Astrocyte of the spinal cord (primary cell): ENCODE measurements at places on chromosomes 6 and 20.

DNA sequence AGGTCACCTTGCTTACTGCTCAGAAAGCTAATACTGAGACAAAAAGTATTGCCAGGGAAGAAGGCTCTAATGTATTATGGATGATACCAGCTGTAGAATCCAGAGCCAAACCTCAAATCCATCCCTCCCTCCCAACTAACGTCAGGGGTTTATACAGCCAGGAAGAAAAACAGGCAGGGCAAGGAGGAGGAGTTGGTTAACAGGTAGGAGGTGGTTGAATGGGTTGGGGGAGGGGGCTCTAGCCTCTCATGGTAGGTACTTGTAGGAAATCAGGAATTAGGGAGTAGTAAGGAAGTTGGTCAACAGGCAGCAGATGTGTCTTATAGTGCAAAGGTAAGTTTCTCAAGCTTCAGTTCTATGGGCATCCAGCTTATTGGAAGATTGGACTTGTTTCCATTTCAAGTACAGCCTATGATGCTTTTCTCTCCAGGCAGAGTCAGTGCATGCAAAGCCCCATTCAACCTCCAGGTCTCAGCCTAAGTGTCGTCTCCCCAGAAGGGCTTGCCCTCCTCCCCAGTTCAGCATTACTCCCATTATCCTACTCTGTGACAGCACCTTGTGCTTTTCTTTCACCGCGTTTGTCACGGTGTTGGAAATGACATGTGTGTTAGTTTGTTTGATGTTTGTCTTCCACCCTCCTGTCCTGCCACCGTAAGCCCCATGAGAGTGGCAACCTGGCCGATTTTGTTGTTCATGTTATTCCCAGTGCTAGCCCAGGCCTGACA, 38.1 kb downstream of the PNLDC1 start:
- no peak for DNase-seq

DNA sequence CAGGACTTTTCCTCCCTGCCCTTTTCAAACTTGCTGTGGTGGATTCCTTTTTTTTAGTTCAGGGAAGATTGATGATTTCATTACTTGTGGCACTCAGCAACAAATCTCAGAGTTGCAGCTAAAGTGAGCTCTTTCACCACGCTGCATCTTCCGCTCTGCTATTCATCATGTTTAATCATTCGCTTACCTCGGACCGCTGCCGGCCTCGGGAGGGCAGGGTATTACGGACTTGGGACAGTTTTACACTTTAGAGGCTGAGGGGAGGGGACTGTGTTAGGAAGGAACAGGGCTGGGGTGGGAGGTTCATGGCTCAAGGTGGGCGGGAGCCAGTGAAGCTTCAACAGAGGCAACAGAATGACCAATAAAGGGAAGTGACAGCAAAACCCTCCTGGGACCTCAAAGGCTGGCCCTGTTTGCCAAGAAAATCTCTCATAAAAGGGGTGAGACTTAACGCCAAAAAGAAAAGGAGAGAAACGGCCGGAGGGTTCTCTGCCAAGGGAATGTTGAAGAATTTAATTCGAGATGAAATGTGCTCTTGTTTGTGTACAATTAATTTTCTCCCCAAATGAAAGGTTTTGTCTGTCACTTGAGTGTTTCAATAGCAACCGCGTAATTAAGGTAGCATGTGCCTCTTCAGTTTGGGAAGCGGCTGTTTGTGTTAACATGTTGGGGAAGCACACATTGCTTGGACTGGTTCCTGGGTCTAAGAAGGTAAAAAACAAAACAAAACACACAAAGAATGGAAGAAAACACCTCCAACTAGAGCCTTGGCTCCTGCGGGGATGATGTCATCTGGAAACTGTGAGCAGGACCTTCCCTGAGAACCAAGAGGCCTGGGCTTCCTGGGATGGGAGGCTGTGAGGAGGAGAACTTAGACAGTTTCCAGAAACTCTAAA, 72.5 kb upstream of the SULF2 start:
- DNase-seq: no peak

DNA sequence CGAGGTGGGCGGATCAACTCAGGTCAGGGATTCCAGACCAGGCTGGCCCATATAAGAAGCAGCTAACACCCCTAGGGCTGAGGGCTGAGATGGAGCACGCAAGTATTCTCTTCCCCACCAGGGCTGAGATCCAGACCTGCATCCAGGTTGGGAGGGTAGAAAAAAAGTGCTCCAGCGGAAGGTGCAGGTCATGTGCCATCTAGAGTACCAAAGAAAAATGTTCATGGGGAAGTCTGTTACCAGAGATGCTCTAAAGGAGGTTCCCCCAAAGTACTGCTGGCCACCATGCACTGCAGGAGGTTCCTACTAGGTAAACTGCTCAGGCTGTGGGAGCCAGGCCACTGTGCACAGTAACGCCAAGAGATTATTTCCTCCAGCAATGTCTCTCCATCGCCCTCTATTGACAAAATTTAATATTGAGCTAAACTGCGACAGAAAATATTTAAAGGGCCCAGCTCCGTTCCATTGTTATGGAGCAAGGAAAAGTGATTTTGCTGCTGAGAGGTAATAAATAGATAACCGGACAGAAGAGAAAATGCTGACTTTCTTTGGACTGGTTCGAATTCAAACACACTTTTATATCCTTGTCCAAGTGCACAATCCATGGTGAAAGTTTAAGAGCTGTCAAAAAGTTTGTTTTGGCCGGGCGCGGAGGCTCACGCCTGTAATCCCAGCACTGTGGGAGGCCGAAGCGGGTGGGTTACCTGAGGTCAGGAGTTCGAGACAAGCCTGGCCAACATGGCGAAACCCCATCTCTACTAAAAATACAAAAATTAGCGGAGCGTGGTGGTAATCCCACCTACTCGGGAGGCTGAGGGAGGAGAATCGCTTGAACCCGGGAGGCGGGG, 159.9 kb downstream of the OR2B2 start:
- peak; percentile 88 for DNase-seq

DNA sequence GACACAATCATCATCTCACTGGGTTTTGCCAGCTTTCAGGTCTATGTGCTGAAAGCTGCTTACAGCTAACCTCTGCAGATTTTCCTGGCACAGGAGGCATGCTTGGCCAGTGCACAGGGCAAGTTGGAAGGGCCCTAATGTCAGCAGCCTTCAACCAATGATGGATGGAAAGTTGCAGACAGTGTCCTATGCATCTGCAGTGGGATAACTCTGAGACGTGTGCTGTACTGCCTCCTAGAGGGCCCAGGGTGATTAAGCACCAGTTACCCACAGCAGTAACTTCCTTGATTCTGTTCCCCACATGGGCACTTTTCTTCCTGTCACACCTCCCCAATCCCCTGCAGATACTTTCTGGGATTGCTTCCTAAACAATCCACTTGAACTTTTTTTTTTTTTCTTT, 38.6 kb downstream of the OVOL2 start:
- no peak for DNase-seq

DNA sequence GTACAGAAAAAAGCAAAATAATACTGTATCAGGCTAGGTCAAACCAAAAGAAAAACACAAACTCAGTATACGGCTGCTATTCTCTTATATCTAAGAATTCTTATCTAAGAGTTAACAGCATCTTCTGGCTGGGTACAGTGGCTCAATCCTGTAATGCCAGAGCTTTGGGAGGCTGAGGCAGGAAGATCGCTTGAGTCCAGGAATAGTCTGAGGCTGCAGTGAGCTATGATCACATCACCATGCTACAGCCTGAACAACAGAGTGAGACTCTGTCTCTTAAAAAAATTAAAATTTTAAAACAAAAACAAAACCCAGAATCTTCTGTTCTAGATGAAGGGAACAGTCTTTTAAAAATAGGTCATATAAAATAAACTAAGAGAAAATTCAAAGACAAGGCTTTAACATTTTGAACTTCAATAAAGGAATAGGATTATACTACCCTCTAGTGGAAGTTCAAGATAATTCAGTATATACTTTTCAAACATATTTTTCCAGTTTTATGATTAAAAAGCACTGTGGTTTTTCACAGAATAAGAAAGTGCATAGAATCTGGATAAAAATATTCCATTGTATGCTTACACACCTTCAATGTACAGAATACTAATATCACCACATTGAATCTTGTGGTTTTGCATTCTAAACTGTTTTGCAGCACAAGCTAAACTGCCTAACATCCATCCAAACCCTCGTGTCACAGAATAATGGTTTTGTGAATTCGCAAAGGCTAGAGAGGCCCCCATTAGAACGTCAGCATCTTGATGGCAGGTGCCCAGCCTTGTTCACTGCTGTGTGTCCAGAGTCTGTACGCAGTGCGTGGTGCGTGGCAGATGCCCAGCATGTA, 39.3 kb downstream of the DTNBP1 start:
- DNase-seq: peak; percentile 50

GRCh38 chr6:40188931-40189330, 254.7 kb upstream of the MOCS1 start:
- DNase-seq: no peak

DNA sequence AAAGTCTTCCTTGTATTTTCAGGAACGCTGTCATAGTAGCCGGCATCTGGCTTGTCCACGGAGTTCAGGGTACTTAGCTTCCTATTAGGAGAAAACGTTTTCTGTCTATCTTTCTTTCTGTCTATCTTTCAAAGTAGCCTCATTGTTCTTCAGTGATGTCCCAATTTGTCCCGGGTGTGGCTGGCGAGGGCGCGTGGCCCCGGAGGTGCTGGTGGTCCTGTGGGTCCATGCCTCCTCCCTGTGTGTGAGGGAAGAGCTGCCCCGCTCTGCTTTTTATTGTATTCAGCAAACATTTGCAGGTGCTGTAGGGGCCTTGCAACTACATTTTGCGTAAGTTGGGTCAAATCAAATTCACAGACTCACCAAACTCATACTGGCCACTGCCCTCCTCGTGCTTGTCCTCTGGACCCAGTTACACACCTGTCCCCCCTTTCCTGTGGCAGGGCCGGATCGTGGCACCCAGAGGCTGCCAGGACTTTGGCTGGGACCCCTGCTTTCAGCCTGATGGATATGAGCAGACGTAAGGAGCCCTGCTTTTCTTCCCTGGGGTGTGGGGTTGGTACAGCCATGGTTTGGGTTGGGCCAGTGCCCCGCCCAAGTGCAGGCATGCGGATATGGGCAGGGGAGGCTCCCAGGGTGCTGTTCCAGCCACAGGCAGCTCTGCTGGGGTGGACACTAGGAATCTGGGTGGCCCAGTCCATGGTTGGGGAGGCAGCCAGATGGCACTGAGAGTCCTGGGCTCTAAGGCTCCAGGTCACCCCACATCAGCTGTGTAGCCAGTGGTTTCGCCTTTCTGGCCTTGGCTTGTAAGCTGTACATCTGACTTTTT, 12.3 kb downstream of the ITPA start:
- no peak for DNase-seq

DNA sequence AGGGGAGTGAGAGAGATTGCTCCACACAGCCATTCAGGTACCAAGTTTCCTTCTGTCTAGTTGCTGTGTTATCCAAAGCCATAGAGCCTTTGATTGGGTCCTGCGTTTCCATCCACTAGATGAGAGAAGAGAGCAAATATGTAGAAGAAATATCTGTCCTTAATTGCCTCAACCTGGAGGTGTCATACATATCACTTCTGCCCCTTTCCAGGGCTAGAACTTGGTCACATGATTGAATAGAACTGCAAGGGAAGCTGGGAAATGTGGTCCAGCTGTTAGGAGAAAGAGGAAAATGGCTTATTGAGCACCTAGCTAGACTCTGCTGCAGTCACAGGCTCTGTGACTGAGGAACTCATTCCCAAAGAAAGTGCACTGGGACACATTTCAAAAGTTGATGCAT, 115.6 kb upstream of the JAG1 start:
- DNase-seq: no peak

- no peak for DNase-seq
Measured at GRCh38 chr6:41874741-41875140, 20.4 kb downstream of the USP49 start.

GRCh38 chr6:7144872-7145584, 37.3 kb downstream of the RREB1 start:
- no peak for DNase-seq

GRCh38 chr6:13425943-13426931, 61.2 kb downstream of the GFOD1 start:
- peak; percentile 52 for DNase-seq

GRCh38 chr6:82924799-82925535, 140.7 kb downstream of the UBE3D start:
- DNase-seq: no peak

GRCh38 chr6:157538698-157539097, 157.7 kb downstream of the ZDHHC14 start:
- no peak for DNase-seq

GRCh38 chr6:123908797-123909196, 105.1 kb downstream of the NKAIN2 start:
- DNase-seq: no peak

DNA sequence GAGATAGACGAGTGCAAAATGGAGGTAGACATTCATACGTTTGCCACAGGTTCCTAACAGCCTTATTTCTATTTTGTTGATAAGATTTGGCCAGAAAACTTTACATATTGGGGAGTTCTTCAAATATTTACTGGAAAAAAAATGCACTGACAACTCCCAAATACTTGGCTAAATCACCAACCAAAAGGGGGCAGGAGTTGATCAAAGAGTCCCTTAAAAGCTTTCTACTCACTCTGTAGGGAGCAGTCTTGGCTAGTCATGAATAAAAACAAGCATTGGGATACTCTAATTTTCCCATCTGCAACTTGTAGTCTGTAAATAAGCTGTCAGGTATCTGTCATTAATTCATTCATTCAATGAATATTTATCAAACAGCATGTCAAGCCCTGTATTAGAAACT, 18.4 kb downstream of the TENT5A start:
- DNase-seq: no peak

- no peak for DNase-seq
Measured at GRCh38 chr6:71745525-71745924, 140.8 kb upstream of the RIMS1 start.

DNA sequence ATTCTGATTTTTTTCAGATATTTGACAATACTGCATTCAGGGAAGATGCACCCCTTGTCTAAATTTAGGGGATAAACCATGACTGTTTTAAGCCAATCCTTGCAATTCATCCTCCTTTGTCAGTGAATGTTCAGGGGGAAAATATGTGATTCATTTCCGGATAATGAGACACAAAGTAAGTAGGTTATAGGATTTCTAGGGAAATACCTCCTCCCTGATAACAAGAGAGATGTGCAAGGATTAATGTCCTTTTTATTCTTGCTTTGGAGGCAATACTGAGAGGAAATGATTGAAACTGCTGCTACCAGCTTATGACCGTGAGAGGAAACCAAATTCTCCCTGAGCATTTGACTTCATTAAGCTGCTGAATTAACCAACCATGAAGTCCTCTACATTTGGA, 161.3 kb upstream of the EYA4 start:
- DNase-seq: no peak

- DNase-seq: no peak
Measured at GRCh38 chr6:10453596-10453995, 38.7 kb upstream of the TFAP2A start.

GRCh38 chr6:99867026-99867425, 127.0 kb downstream of the MCHR2 start:
- no peak for DNase-seq

GRCh38 chr6:6901945-6902344, 205.8 kb upstream of the RREB1 start:
- no peak for DNase-seq

DNA sequence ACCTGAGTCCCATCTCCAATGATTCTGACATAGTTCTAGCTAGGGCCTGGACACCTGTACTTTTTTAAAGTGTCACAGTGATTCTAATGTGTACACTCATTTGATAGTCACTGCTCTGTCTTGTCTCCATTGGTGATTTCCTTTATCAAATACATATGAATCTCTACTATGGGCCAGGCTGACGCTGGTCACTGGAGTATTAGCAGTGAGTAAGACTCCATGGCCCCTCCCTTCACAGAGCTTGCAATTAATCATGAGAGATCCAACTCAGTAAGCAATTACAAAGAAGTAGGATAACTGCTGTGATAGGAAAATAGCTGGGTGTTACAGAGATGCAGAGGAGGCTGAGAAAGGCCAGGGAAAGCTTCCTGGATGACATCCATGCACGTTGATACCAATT, 19.3 kb upstream of the SASH1 start:
- no peak for DNase-seq

GRCh38 chr6:33654831-33655554, 33.9 kb downstream of the ITPR3 start:
- no peak for DNase-seq
